Liver (tissue), 10 donors: ENCODE measurements at places on chromosomes 7 and 10. TPM values are rescaled to one million over a fixed set of nuclear protein-coding genes. Genes with fewer than 3 reads are reported as not detected.

Gene ING3
- 3.8 TPM for polyA plus RNA-seq

- no peak for DNase-seq
Measured at GRCh38 chr7:155979566-155979965, 167.3 kb upstream of the SHH start.

Gene GHRHR
- 0.46 TPM for polyA plus RNA-seq

- DNase-seq, result no peak
Measured at GRCh38 chr7:464454-465401, 54.9 kb downstream of the PDGFA start.

Gene ELFN1
- polyA plus RNA-seq, result 0.43 TPM

DNA sequence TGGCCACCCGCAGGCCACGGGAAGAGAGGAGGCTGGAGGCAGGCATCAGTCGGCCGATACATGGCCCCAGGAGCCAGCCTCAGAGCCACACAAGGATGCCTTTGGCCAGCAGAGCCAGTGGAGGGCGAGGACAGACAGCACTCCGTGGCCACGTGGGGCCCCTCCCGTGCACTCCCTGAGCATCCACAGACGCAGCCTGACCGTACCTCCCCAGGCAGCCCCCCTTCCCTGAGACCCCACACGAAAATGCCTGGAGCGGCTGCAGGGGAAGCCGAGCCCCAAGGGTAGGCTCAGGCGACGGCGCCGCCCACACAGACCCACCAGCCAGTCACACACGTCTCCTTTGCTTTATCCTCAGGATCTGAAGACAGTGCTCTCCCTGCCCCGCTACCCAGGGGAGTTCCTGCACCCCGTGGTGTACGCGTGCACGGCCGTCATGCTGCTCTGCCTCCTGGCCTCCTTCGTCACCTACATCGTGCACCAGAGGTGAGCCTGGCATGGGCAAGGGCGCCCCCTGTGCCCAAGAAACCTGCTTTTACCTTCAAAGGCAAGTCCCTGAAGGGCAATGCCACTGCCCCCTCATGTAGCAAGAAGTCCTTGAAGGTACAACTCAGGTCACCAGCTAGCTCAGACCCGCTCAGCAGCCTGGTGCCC, 9.0 kb downstream of the ADGRA1 start:
- no peak for DNase-seq

DNA sequence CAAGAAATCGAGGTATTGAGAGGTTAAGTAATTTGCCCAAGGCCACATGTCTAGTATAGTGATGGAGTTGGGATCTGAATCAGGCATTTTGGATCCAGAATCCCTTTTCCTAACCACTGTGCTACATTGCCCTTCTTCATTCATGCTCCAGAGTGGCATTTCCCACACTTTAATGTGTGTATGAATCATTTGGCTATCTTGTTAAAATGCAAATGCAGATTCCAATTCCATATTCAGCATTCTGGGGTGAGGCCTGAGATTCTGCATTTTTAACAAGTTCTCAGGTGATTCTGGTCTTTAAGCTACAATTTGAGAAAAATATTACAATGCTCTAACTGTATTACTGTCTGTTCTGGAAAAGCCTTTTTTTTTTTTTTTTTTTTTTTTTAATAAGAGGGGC, 631.3 kb downstream of the PHTF2 start:
- DNase-seq, result no peak

GRCh38 chr10:32957341-32958084, 517 bp downstream of the ITGB1 start:
- peak; percentile 73 for DNase-seq

Gene KIAA1549
- 0.13 TPM for polyA plus RNA-seq

Gene FAM25A
- polyA plus RNA-seq, result not detected

Gene ZNF425
- 0.32 TPM for polyA plus RNA-seq

Gene GNAI1
- polyA plus RNA-seq, result 38.7 TPM

DNA sequence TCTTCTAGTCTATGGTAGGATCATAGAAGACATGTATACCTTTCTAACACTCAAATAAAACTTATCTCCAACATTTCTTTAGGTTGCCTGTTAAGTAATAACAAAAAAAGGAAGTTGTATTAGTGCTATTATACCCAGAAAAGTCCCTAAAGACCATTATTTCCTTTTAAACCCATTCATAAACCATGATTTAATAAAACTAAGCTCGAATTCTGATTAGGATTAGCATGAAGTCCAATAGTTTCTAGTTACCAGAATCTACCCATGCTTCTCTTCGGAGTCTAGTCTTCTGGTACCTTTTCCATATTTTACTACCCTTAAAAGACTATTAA, 62.7 kb downstream of the USP6NL start:
- no peak for DNase-seq

Gene GPR85
- polyA plus RNA-seq, result 0.13 TPM

DNA sequence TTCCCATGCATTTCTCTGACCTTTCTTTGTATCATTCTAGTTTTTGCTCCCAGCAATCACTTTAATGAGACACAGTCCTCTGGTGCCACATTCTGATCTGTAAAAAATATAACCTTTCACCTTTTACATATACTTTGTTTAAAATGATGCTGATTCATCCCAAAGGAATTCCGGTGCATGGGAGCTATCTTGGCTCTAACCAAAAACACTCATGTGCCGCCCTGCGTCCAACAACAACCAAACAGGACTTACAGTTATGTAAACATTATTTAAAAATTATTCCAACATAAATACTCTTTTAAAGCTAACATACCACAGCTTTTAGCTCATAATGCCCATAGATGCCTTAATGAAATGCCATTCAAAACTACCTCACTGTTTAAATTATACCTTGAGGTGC, 7.7 kb upstream of the OPALIN start:
- no peak for DNase-seq

Gene RBM33
- 7.8 TPM for polyA plus RNA-seq

Gene SMKR1
- polyA plus RNA-seq, result not detected

DNA sequence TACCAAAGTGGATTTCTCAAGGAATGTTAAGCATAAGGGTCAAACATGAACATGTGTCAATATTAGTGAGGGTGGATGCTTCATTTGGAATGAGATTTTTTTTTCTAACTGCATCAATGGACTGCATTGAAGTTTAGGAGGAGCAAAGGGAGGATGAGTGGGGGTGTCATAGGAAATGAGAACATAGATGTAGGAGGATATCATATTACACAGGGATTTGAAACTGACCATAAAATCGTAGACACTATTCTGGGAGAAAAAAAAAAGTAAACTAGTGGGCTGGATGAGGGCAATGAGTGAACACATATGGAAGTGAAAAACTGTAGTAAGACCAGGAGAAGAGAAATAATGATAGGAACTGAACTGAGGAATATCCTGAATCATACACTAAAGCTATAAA, 109.4 kb downstream of the SEMA3A start:
- no peak for DNase-seq

- DNase-seq, result no peak
Measured at GRCh38 chr7:133167300-133167699, 85.4 kb upstream of the CHCHD3 start.

DNA sequence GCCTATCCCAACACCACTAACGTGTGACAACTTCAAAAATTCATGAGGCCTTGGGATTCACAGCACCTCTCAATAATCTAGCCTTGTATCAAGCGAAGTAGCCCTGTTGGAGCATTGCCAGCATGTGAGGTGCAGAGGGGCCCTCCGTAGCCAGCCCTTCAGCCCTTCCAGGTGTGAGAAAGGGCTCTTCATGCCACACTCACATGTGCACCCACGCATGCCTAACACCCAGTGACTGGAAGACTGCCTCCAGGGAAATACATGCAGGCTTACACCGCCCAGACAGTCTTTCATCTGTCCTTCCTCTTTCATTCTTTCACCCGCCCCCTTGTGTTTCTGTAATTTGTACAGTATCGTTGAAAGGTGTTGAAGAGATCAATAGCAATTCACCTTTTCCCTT, 26.1 kb downstream of the LRRC4 start:
- DNase-seq, result no peak

- peak; percentile 41 for DNase-seq
Measured at GRCh38 chr7:815284-816216, 16.7 kb upstream of the SUN1 start.
